ENCODE measurements at places on chromosomes 3 and 15.

DNA sequence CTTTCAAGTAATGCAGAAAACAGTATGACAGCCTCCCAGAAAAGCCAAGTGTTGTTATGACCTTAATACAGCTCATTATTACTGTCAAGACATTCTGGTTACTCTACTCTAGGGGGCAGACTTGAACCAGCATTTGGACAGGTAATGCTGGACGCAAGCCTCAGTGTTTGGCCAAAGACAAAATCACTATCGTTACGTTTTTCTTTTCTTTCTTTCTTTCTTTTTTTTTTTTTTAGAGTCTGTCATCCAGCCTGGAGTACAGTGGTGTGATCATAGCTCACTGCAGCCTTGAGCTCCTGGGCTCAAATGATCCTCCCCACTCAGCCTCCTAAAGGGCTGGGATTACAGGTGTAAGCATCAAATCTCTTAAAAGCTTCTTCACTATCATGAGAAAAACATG lies 29.4 kb upstream of the TMEM45A start:
- no peak for DNase-seq
- no peaks in the 10 kb centered on the region for H3K4me1 ChIP-seq

- no peak overlapping the region for H3K4me3 ChIP-seq
- H3K4me1 ChIP-seq = no peaks in the 10 kb centered on the region
- no peaks in the 10 kb centered on the region for H3K36me3 ChIP-seq
- no peak for DNase-seq
- H3K27me3 ChIP-seq = no peaks in the 10 kb centered on the region
- H3K27ac ChIP-seq = no peak overlapping the region
Observed at GRCh38 chr15:31660816-31661215, 334.2 kb downstream of the KLF13 start.

DNA sequence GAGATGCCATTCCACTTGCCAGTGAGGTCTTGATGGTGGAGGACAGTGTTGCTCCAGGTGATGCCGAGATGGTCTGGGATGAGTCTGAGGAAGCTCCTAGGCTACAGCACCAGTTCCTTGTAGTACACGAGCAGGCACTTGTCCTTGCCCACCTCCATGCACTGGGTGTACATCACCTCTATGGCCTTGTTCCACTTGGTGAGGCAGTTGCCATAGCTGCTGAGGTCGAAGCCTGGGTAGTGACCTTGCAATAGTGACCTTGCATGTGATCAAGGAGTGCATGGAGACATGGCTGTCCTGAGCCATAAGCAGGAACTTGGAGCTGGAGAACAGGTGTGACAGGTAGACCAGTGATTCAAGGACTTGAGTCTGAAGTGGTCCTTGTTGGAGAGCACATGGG lies 47.6 kb downstream of the CDIN1 start:
- H3K27me3 ChIP-seq = no peaks in the 10 kb centered on the region
- H3K36me3 ChIP-seq = peaks cover 19% of the 10 kb centered on the region
- no peak overlapping the region for H3K27ac ChIP-seq
- no peak overlapping the region for H3K4me3 ChIP-seq
- H3K4me1 ChIP-seq = no peaks in the 10 kb centered on the region
- DNase-seq = no peak

GRCh38 chr3:99549957-99550603 lies 88.3 kb upstream of the COL8A1 start:
- DNase-seq = no peak
- H3K27me3 ChIP-seq = peaks cover 3% of the 10 kb centered on the region
- H3K4me3 ChIP-seq = no peak overlapping the region
- peaks cover 3% of the 10 kb centered on the region for H3K4me1 ChIP-seq
- no peak overlapping the region for H3K27ac ChIP-seq

GRCh38 chr3:135140591-135140990 lies 345.5 kb downstream of the EPHB1 start:
- no peak for DNase-seq
- H3K4me1 ChIP-seq = no peaks in the 10 kb centered on the region
- no peak overlapping the region for H3K4me3 ChIP-seq

DNA sequence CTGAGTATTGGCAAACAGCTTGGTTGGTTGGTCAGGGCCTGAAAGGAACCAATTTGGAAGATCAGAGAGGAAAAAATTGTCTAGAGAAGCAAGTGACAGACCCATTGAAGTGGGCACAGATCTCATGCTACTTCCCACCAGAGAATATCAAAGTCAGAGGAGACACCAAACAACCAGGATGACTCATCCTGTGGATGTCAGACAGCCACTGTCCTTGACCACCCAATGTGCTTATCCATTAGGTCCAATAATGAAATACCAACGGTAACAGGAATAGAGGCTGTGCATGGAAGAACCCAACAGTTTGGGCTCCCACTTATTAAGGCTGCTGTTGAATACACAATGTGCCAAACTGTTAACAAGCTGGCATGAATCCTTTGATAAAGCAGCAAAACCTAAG lies 323.1 kb upstream of the ATP11B start:
- peaks cover 14% of the 10 kb centered on the region for H3K4me1 ChIP-seq
- no peak overlapping the region for H3K27ac ChIP-seq
- no peak for DNase-seq
- H3K36me3 ChIP-seq = no peaks in the 10 kb centered on the region
- no peaks in the 10 kb centered on the region for H3K27me3 ChIP-seq
- H3K4me3 ChIP-seq = no peak overlapping the region

DNA sequence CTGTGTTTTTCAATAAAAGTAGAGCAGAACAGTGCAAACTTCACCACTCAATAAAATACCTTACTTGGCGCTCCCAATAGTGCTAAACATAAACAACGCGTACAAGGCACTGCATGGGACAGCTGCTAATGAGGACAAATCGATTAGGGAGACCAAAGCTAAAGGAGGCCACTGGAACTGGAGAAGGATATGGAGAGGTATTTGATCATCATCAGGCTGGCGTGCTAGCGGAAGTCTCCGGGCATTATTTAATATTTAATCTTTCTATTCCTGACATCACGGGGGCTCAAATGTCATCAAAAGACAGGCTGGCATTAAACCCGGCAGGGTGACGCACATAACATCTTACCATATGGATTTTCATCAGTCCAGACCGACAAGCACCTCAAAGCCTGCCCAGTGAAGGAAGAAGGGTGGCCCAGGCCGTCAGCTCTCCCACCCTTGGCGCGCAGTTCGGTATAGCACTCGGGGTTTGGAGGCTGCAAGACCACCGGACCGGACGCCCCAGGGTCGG lies 604 bp downstream of the CCPG1 start:
- H3K4me1 ChIP-seq = peaks cover 18% of the 10 kb centered on the region
- H3K36me3 ChIP-seq = no peaks in the 10 kb centered on the region
- no peak for DNase-seq
- H3K4me3 ChIP-seq = peak overlapping the region; percentile 98
- H3K27ac ChIP-seq = peak overlapping the region; percentile 97

DNA sequence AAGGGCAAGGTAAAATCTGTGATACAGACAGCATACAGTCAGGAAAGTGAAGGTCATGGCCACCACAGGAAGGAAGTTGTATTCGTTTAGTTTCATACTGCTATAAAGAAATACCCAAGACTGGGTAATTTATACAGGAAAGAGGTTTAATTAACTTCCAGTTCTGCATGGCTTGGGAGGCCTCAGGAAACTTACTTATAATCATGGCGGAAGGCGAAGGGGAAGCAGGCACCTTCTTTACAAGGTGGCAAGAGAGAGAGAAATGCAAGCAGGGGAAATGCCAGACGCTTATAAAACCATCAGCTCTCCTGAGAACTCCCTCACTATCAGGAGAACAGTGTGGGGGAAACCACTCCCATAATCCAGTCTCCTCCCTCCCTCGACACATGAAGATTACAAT lies 353.7 kb upstream of the SEMA6D start:
- DNase-seq = no peak
- no peaks in the 10 kb centered on the region for H3K4me1 ChIP-seq
- no peak overlapping the region for H3K27ac ChIP-seq
- H3K27me3 ChIP-seq = peaks cover 29% of the 10 kb centered on the region

DNA sequence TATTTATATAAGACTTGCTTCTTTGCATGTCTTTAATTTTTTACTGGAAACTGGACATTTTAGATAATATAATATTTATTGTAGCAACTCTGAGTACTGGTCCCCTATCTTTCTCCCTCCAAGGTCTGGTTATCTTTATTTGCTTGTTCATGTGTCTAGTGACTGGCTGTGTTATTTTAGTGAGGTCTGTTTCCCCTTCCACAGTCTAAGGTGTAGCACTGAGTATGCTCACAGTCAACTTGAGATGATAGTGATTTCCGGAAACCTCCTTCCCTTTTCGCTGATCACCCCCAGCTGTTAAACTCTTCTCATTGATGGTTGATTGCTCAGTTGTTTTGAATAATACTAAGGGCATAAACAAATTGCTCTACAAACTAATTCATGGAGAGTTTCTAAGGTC lies 37.0 kb downstream of the PCNP start:
- no peaks in the 10 kb centered on the region for H3K27me3 ChIP-seq
- H3K4me3 ChIP-seq = no peak overlapping the region
- no peak for DNase-seq
- H3K4me1 ChIP-seq = no peaks in the 10 kb centered on the region

GRCh38 chr15:101664303-101664913 lies 12.2 kb upstream of the TM2D3 start:
- no peak for DNase-seq
- H3K27ac ChIP-seq = no peak overlapping the region
- no peaks in the 10 kb centered on the region for H3K4me1 ChIP-seq
- no peak overlapping the region for H3K4me3 ChIP-seq
- H3K36me3 ChIP-seq = peaks cover 12% of the 10 kb centered on the region

- DNase-seq = no peak
- H3K27ac ChIP-seq = no peak overlapping the region
- H3K4me1 ChIP-seq = no peaks in the 10 kb centered on the region
- no peak overlapping the region for H3K4me3 ChIP-seq
- peaks cover 2% of the 10 kb centered on the region for H3K36me3 ChIP-seq
- peaks cover 59% of the 10 kb centered on the region for H3K27me3 ChIP-seq
Observed at GRCh38 chr15:69479081-69479480, 26.5 kb downstream of the RPLP1 start.

GRCh38 chr3:44476181-44476611 lies 1.3 kb downstream of the ZNF445 start:
- peaks cover 3% of the 10 kb centered on the region for H3K36me3 ChIP-seq
- no peaks in the 10 kb centered on the region for H3K27me3 ChIP-seq
- H3K4me1 ChIP-seq = peaks cover 49% of the 10 kb centered on the region
- peak overlapping the region; percentile 89 for H3K27ac ChIP-seq

DNA sequence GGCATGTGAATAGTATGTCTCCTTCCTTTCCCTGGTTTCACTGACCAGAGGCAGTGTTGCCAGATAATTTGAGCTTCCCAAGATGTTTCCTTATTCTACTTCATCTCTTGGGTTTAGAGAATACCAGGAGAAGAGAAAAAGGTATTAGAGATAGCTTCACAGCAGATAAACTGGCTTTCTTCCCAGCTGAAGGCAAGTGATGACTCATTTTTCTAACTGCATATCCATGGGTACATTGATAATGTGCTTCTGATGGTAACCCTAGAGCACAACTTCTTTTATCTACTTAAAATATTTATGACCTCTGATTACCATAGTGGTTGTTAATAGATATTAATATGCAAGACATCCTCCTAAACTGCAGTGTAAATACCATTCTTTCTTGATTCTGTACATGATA lies 34.6 kb upstream of the CMTM8 start:
- peaks cover 9% of the 10 kb centered on the region for H3K4me1 ChIP-seq
- no peaks in the 10 kb centered on the region for H3K36me3 ChIP-seq
- no peak for DNase-seq
- H3K27me3 ChIP-seq = no peaks in the 10 kb centered on the region
- no peak overlapping the region for H3K27ac ChIP-seq
- H3K4me3 ChIP-seq = no peak overlapping the region

GRCh38 chr3:46898321-46899150 lies 21.0 kb downstream of the PTH1R start:
- H3K36me3 ChIP-seq = no peaks in the 10 kb centered on the region
- no peak for DNase-seq
- H3K4me3 ChIP-seq = no peak overlapping the region
- no peaks in the 10 kb centered on the region for H3K4me1 ChIP-seq

GRCh38 chr3:143885780-143886427 lies 37.6 kb upstream of the SLC9A9 start:
- no peaks in the 10 kb centered on the region for H3K36me3 ChIP-seq
- no peaks in the 10 kb centered on the region for H3K4me1 ChIP-seq
- H3K4me3 ChIP-seq = no peak overlapping the region
- H3K27ac ChIP-seq = no peak overlapping the region
- DNase-seq = no peak
- H3K27me3 ChIP-seq = peaks cover 5% of the 10 kb centered on the region

DNA sequence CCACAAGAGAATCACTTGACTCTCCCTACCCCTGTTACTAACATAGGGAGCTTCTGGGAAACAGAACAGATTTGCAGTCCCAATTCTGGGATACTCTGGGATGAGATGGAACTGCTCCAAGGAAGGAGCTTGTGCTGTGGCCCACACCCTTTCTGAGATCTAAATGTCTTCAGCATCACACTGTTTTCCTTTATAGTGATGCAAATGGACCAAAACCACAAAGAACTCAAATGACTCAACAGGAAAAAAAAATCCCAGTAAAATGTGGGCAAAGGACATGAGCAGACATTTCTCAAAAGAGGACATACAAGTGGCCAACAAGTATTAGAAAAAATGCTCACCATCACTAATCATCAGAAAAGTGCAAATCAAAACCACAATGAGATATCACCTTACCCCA lies 155.6 kb downstream of the NECTIN3 start:
- H3K4me3 ChIP-seq = no peak overlapping the region
- DNase-seq = no peak
- no peak overlapping the region for H3K27ac ChIP-seq

DNA sequence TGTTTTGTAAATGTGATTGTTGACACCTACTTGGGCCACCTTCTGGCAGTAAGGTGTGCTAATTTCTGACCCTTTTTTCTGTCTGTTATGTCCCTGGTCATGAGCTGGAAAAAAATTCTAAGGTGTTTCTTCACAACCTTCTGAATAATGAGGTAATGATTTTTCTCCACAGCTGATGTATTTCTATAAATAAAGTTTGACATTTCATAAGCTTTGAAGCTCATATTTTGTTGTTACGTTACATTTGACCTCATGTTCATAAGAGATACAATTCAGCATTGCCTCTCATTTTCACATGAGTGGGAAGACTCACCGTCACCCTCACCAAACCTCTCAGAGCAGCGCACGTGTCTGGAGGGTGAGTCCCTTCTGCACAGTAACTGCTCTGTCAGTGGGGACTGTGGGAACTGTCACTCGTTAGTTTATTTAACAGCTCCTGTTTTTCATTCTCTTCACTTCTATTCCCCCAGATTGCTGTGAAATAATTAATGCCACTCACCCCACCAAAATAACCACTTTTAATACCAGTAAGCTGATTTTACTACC lies 140.9 kb downstream of the PLCL2 start:
- no peak overlapping the region for H3K27ac ChIP-seq
- H3K27me3 ChIP-seq = no peaks in the 10 kb centered on the region
- H3K4me1 ChIP-seq = peaks cover 2% of the 10 kb centered on the region
- DNase-seq = no peak
- no peaks in the 10 kb centered on the region for H3K36me3 ChIP-seq

- no peaks in the 10 kb centered on the region for H3K36me3 ChIP-seq
- H3K27ac ChIP-seq = no peak overlapping the region
- H3K27me3 ChIP-seq = no peaks in the 10 kb centered on the region
- peaks cover 7% of the 10 kb centered on the region for H3K4me1 ChIP-seq
- H3K4me3 ChIP-seq = no peak overlapping the region
Observed at GRCh38 chr3:63497641-63498040, 154.8 kb upstream of the SNTN start.

- no peak overlapping the region for H3K4me3 ChIP-seq
- H3K4me1 ChIP-seq = no peaks in the 10 kb centered on the region
- no peaks in the 10 kb centered on the region for H3K27me3 ChIP-seq
Observed at GRCh38 chr3:7707187-7707586, 794.4 kb upstream of the LMCD1 start.
